ENCODE measurements at places on chromosomes 5 and 9.

GRCh38 chr9:20832775-20833174 lies 148.7 kb downstream of the FOCAD start:
- DNase-seq: peak; percentile 75

DNA sequence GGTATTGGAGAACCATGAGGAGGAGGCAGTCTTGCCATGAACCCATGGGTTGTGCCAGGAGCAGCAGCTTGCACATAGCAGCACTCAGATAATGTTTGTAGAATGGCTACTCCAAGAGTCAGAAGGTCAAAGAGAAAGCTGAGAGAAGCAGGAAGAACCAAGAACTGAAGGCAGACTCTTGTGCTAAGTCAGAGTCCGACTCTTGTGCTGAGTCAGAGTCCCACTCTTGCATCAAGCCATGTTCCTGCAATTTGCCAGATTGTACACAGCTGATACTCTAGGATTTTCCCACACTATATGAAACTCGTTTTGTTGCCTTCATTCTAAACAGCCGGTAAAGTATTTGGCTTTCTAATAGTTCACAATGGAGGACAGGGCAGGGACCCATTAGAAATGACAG lies 26.2 kb upstream of the HSPA9 start:
- peak; percentile 94 for DNase-seq

DNA sequence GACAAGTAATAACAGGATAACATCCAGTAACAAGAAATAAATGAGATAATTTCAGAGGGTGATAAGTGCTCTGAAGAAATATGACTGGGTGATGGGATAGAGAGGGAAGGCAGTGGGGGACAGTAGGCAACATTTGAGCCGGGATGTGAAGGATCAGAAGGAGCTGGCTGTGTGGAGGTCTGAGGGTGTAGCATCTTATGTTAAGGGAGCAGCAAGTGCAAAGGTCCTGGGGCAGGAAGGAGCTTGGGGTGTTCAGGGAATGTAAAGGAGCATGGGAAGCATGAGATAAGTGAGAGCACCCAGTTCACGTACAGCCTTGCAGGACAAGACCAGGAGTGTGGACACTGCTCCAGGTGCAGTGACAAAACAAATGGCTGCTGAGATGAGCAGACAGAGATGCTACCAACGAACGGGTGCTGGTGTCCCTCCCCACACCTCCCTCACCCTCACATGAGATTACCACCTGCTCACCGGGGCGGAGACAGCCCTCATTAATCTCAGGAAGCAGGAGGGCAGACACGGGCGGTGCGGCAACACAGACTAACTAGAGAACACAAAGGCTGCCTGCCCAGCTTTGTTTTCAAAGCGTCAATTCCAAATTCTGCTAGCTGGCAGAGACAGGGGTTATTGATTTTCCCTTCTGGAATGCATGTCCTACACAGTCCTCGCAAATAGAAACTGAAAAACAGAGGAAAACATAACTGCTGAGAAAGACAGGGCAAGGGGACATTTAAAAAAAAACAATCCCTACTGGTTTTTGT lies 298.1 kb upstream of the PANK3 start:
- DNase-seq: no peak

DNA sequence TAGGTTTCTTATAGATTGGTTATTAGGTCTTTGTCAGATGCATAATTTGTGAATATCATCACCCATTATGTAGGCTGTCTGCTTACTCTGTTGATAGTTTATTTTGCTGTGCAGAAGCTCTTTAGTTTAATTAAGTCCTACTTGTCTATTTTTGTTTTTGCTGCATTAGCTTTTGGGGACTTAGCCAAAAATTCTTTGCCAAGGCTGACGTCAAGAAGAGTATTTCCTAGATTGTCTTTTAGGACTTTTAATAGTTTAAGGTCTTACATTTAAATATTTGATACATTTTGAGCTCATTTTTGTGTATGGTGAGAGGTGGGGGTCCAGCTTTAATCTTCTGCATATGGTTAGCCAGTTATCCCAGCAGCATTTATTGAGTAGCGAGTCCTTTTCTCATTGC lies 24.8 kb upstream of the ANGPTL2 start:
- no peak for DNase-seq

DNA sequence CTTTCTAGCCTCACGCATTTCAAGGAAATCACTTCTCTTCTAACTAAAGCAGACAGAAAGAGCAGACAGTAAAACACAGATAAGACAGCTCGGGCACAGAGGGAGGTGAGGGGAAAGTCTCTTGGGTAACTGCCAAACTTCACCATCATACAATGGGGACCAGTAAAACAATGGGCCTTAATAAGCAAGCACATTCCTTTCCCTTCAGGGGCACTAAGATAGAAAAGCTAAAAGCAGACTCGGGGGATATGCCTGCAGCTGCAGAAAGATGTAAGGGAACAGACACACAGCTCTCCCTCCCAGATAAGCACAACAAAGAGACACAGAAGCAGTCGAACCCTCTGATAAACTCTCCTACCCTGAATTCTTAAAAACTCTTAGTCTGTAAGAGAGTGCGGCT lies 15.6 kb upstream of the CKS2 start:
- DNase-seq: no peak

DNA sequence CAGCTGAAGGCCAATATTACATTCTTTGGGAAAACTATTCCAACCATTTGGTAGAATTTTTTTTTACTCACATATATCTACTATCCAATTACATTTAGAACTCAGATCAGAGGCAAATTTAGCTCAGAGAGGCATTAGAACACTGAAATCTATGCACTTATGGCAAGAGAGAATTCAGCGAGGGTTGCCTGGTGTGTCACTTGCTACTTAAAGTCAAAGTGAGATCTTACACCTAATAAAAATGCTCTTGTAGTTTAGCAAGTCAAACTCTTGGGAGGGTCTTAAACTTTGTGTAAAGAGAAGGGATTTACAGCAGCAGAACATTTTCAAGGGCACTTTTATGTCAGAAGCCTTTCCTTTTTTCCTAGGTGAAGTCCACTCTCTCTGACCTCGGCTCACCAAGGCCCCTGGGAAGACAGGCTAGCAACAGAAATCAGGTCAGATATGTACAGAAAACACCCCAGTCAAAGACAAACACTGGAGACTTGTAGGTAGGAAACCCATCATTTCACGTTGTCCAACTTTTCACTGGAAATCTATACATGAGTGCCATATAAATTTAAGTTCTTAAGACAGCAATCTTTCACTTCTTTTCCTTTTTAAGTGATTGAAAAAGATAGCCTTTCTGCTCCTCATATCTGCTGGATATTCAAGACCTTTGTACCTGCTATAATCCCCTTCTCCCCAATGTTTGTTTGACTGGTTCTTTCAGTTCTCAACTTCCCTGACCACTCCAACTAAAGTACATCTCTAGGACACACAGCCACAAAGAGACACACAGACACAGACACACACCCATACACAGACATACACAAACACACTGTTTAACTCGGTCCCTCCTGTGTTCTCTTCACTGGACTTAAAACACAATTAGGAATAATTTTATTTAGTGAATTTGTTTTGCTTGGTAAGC lies 635.8 kb downstream of the PDE4D start:
- no peak for DNase-seq

- no peak for DNase-seq
Observed at GRCh38 chr9:1028501-1029190, 21.5 kb upstream of the DMRT2 start.

DNA sequence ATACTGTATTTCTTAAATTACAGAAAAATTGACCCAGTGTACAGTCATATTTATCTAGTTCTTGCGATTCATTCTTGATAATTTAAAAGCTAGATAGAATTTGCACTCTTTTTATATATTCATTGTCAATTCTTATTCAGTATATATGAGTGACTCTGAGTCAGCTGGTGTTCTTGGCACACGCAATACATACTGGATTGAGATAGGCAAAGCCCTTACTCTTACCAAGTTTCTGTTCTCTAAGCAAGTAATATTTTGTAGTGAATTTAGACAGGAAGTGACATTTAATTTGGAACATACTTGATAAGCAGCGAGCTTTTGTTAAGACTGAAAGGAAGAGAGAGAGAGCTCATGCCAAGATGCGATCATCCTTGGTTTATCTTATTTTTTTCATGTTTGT lies 57.7 kb downstream of the GPBP1 start:
- no peak for DNase-seq

Data from amniotic epithelial cell (primary cell).